ENCODE measurements at places on chromosomes 4 and X.

- DNase-seq: no peak
These were observed 15.8 kb upstream of the GRSF1 start for GRCh38 chr4:70855464-70855863.

DNA sequence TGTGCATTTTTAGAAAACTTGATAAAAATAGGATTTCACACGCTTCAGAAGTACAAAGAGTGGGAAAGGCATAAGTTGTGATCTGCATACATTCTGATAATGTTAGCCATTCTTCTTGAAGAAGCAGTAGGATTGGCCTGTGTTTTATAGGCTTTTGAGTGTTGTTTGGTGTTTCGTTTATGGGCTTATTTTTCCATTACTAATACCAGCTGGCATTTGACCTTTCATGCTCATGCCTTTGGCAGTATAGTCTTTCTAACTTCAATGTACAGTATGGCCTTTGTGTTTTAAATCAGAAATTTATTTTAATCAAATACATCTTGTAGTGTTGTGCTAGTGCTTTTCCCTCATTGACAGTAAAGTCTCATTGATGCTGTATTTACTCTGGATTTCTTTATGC is 51.5 kb upstream of the SLC4A4 start:
- no peak for DNase-seq

- no peak for DNase-seq
These were observed 59.2 kb downstream of the SLC7A11 start for GRCh38 chr4:138182838-138183426.

DNA sequence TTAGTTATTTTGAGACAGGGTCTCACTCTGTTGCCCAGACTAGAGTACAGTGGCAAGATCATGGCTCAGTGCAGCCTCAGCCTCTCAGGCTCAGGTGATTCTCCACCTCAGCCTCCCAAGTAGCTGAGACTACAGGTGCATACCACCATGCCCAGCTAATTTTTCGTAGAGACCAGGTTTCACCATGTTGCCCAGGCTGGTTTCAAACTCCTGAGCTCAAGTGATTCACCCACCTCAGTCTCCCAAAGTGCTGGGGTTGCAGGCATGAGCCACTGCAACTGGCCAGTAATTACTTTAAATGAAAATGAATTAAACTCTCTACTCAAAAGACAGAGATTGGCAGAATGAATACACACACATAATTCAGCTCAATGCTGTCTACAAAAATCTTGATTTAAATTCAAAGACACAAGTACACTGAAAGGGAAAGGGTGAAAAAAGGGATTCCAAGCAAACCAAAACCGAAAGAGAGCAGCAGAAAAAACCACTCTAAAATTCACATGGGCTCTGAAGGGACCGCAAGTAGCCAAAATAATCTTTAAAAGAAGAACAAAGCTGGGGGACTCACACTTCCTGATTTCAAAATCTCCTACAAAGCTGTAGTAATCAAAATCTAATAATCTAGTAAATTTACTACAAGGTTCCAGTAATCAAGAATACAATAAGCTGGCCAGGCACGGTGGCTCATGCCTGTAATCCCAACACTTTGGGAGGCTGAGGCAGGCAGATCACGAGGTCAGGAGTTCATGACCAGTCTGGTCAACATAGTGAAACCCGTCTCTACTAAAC is 11.8 kb upstream of the SPON2 start:
- no peak for DNase-seq

DNA sequence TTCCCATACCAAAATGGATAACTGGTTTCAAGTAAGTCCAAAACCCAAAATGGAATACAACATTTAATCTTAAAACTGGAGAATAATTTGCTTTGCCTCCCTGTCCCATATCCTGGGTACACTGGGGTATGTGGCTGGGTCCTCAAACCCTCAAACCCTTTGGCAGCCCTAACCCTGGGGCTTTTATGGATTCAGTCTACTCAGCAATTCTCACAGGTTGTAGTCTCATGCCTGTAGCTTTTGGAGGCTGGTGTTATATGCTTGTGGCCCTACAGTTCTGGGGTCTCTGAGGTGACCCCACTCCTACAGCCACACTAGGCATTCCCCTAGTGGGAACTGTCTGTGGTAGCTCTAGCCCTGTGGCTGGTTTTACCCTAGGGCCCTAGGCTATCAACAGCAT is 110.5 kb upstream of the NRK start:
- no peak for DNase-seq

DNA sequence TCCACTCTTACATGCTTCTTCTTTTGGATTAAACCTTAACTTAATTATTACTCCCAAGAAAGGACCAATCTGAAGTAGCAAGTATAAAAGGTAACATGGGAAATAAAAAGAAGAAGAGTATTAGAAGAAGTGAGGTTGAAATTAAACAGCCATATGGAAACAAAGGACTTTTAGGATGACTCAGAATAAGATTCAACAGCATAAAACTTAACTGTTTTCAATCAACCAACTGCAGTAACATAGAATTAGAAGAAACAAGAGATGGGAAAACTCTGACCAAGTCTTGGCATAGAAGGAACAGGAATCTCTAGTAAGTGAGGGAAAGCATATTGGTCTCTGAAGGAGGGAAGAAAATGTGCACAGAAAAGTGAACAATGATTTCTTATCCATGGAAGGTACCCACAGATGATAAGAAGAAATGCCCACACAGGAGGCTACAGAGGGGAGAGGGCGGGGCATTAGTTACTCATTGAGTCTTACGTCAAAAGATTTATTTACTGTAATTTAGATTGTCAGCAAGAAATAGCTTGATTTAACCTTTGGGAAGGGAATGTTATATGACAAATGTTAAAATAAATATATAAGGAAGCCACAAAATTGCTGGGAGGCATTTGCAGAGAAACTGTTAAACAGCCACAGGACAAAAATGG is 177.3 kb downstream of the BANK1 start:
- DNase-seq: no peak

DNA sequence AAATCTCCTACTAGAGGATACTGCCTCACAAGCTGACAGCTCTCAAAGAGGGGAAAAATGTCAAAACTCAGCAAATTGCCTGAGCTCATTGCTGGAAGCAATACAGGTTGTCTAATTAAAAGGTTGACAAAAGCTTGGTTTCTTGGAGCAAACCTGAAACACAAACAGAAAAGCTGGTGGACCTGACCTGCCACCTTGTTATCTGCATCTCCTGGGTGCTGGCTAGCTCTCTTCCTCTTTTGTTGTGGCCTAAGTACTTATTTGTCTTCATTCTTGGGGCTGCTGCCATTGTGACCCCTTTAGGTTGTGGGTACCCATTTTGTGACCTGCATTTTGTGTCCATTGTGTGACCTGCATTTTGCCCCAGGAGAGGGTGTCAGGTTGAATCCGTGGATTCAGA is 184.5 kb downstream of the KIT start:
- no peak for DNase-seq

- no peak for DNase-seq
These were observed 186.9 kb downstream of the CAMK2D start for GRCh38 chr4:113574636-113575103.
